ENCODE measurements at places on chromosomes 11 and 22.

DNA sequence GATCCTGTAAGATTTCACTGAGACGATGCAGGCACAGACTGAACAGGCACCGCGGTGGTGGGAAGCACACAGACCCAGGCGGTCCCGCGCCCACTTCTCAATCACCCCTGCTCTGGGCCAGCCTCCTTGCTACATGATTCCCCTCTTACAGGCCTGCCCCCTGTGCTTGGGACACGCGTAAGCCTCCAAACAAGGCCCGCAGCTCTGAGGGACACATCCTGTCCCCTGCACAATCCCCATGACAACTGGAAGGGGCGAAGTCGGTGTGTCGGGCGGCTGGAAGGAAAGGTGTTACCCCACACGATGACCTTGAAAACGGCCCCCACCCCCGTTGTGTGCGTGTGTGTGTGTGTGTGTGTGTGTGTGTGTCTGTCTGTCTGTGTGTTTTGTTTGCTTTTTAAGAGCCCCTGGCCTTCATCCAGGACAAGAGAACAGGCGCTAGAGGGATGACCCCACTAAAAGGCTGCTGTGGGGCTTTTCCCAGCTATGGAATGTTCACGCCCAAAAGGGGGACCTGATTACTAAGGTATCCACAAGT, 13.1 kb downstream of the CELSR1 start:
- no peak for DNase-seq

GRCh38 chr22:30923168-30923900, 45.2 kb downstream of the MORC2 start:
- no peak for DNase-seq

GRCh38 chr11:13311570-13311969, 34.0 kb downstream of the BMAL1 start:
- no peak for DNase-seq

DNA sequence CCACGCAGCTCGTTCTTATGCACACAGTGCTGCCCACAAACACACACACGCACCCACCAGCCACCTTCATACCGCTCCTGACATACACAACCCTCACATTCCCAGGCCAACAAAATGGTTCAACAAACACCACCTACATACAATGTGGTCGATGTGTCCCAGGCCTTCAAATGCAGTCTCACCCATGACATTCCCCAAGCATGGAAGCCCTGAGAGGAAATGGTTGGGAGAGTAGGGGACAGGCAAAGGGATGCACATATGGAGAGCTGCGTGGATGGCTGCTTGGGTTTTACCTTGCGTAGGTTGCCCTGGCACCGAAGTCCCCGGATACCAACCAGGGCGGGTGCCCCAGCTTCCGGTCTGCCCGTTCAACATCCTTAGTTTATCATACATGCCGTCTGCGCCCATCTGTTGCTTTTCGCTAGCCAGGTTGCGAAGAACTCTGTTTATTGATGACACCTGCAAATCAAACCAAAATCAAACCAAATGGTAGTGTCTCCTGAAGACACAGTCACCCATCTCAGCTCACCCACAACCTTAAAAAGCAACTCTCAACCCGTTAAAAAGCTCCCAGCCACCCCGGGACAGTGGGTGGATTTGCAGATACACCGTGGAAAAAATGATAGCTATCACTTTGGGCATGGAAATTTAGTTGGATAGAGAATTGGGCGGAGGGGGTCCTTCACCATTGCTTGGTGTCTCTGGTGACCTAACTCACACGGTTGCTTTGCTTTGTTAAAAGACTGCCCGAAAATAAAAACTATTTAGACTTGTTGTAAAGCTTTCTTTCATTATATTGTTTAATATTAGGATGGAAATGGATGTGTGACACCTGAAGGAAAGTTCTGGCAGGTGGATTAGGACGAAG, 10.5 kb downstream of the PAX6 start:
- no peak for DNase-seq

DNA sequence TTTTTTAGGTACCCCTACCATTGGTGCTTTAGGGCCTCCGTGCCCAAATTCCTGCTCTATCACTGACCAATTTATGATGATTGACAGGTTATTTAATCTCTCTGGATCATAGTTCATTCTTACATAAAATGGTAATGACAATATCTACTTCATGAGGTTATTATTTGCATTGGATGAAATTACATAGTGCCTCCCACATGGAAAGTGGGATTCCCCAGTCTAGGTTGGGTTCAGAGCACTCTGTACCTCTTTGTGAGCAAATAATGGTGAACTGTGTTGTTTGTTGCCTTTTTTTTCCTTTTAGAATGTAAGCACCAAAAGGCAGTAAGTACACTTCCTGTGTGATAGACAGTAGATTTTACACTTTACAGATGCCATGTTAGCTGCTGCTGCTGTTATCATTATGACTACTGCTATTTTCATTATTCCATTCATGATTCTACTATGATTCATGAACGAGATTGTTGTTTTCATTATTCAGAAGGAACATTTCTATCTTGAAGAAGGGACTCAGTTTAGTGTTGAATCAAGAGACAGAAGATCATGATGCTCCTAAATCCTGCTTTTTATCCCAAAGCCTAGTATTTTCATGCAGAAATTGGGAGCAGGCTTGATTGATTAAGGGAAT, 100.8 kb downstream of the ALX4 start:
- DNase-seq = no peak

DNA sequence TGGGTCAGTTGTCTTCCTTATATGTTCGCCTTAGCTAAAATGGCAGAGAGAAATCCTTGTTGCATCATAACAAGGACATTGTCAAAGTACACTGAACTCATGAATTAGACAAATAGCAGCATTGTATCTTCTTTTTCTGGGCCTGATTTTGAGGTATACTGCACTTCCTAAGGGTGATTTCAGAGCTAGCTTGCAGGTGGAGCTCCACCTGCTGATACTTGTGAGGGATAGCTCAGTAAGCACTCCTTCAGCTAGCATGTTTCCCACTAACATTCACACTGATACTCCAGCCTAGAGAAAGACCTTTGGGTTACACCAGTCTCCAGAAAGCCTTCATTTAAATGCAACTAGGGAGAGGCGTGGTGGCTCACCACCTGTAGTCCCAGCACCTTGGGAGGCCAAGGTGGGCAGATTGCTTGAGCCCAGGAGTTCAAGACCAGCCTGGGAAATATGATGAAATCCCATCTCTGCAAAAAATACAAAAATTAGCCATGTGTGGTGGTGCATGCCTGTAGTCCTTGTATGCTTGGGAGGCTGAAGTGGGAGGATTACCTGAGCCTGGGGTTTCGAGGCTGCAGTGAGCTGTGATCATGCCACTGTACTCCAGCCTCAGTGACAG, 29.8 kb downstream of the JAM3 start:
- DNase-seq = no peak

DNA sequence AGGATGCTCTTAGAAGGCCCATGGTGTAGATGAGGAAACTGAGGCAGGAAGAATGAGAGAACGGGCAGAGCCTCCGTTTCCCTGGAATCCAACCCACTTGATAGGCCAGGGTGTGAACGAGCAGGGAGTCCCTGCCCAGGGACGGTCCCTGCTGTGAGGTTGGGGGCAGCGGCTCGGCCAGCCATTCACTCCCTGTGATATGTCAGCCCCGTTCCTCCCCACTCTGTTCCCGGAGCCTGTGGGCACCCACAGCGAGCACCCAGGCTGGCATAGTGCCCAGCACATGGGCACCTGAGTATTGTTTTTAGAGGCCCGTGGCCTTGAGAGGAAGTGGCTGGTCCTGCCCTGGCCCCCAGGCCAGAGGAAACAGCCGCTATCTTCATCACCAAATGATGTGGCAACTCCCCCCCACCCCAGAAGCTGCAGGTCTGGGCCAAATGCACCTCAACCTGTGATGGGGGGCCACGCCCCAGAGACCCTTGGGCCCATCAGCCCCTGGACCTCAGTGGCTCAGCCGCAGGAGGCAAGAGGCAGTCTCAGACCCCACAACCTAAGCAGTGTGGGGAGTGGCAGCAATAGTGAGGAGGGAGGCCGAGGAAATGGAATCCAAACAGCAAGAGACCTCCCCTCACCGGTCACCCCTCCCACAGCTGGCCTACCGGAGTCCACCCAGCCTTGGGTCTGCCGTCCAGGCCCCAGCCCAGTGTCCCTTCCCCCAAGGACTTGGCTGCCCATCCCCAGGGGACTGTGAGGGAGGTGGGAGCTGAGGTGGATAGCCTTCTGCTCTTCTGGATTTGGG, 2.1 kb downstream of the ALDH3B1 start:
- DNase-seq = no peak

- no peak for DNase-seq
These were observed 13.2 kb upstream of the AIFM3 start for GRCh38 chr22:20953668-20954500.

- DNase-seq = no peak
These were observed 26.3 kb downstream of the RPS6KA4 start for GRCh38 chr11:64384981-64385944.

- DNase-seq = no peak
These were observed 5.9 kb downstream of the PHOX2A start for GRCh38 chr11:72238040-72238450.

- DNase-seq = no peak
These were observed 13.2 kb upstream of the TTC36 start for GRCh38 chr11:118514103-118514502.

DNA sequence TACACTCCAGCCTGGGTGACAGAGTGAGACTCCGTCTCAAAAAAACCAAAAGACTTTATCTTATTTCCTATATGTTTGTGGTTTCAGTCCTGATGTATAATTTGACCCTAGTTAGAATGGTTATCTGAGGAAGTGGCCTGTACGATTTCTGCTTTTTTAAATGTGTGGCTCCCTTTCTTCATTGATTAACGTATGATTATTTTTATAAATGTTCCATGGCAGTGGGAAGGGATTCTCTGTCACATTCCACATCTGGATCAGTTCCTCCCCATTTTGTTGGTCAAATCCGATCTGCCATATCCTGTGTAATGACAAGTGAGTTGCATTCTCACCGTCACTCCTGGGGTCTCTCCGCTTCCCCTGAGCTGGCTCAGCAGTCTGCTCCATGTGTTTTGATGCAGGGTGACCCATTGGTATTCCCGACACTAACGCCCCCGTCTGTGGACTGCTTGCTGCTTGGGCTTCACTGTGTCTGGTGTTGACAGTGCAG, 20.3 kb downstream of the NEAT1 start:
- DNase-seq = no peak

DNA sequence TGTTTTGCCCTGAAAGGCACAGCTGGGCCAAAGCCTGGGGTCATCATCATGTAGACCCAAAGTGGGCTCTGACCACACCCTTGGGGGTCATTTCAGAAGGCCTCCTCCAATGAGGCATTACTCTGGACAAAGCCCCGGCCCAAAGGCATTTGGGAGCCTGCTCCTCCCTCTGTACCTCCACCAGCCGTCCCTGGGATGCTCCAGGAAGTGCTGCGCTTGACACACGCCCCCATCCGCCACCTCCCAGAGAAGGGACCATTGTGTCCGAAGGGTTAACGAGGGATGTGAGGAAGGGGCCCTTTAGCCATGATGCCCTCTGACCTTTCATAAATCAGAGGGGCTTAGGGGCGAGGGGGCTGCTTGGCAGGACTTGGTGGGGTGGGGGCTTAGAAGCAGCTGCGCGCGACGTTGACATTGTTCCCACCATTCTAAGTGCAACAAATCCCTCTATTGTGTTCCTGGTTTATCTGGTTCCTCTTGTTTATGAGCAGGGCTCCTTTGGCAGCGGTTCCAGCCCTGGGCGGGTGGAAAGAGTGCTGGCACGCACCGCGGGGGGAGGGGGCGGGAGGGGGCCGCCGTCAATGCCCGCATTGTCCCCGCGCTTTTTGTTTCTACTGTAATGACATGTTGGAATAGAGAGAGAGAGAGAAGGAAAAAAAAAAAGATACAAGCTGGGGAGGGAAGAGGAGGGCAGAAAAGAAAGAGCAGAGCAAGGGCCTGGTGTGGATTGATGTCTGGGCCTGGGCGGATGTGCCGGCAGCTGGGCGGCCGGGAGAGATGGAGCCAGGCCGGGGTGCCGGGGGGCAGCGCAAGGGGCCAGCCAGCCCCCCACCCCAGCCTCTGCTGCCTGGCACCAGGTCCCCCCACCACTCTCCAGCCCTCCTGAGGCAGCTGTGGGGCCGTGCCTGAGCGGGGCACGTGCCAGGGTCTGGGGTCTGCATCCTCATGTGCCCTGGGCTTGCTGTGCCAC, 32.1 kb upstream of the SOX10 start:
- no peak for DNase-seq

GRCh38 chr11:48170241-48171233, 46.1 kb upstream of the OR4B1 start:
- no peak for DNase-seq

- DNase-seq = no peak
These were observed 30.3 kb upstream of the SIK2 start for GRCh38 chr11:111571829-111572501.

DNA sequence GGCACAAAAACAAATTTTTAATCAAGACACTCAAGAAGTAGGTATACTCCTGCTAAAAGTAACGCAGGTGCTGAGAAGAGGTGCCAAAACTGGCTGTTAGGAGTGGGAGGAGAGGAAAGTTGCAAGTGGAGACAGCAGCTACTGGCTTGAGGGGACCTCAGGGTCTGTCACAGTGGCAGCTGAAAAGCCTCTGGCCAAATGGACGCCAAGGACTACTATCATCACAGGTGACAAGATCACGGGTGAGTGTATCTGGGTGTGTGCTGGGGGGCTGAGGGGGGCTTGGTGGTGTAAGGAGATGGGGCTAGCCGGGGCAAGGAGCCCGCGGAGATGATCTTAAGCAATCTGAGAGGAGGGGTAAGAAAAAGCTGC, 687 bp downstream of the ZNF202 start:
- no peak for DNase-seq

DNA sequence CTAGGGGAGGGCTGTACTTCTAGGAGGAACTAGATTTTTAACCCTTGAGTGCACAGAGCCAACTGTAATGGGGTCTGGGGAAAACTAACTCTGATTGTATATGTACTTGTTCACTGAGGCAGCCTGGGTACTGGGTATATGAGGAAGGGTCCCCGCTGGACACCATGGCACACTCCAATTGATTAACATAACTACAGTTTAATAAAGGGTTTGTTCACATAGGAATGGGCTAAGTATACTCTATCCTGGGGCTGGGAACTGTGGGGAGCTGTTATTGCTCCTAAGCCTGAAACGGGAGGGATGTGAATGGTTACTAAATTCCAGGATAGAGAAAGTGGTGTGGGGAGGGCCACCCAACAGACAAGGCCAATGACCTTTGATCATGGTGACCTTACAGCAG, 67.6 kb downstream of the PARVA start:
- DNase-seq = no peak

- no peak for DNase-seq
These were observed 82.7 kb downstream of the FBLN1 start for GRCh38 chr22:45585437-45585755.

DNA sequence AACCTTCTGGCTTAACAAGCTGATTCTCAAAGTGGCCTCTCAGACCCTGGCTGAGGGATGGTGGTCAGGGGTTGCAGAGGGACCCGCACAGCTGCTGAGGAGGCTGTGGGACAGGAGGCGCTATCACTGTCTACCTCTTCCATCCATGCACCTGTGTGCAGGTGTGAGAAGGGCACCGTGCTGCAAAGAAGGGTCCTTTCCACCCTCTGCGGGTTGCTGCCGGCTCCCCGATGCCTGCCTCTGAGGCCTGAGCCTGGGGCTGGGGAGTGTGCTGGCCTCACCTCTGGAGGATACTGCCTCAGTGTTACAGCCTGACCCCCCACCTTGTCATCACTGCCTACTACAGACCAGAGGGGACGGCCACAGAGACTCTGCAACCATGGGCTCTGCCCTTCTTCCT, 66.1 kb upstream of the B3GAT1 start:
- DNase-seq = no peak

All from stimulated activated CD8-positive, alpha-beta memory T cell treated with anti-CD3 and anti-CD28 coated beads, Interleukin-15, amount 100 ng/mL, for 4 hours (primary cell).